ENCODE measurements at places on chromosomes 3 and 15.
A peak's percentile ranks its signal among the peaks of the same experiment; 100 is the strongest.

DNA sequence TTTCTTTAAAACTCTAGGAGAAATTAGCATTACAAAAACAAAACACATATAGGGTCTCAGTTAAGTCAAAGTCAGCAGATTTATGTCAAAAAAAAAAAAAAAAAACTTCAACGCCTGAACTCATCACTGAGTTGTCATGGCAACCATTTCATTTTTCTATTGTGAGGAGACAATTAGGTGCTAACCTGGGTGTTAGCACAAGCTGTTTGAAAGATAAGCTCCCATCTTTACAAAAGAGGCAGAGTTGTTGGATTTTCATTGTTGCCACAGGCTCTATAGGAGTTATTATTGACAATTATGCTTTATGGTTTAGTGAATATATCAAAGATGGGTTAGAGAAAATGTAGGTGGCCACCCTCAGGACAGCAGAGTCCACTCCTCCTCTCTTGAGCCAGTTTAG is 806.9 kb downstream of the GRM7 start:
- DNase-seq = no peak

DNA sequence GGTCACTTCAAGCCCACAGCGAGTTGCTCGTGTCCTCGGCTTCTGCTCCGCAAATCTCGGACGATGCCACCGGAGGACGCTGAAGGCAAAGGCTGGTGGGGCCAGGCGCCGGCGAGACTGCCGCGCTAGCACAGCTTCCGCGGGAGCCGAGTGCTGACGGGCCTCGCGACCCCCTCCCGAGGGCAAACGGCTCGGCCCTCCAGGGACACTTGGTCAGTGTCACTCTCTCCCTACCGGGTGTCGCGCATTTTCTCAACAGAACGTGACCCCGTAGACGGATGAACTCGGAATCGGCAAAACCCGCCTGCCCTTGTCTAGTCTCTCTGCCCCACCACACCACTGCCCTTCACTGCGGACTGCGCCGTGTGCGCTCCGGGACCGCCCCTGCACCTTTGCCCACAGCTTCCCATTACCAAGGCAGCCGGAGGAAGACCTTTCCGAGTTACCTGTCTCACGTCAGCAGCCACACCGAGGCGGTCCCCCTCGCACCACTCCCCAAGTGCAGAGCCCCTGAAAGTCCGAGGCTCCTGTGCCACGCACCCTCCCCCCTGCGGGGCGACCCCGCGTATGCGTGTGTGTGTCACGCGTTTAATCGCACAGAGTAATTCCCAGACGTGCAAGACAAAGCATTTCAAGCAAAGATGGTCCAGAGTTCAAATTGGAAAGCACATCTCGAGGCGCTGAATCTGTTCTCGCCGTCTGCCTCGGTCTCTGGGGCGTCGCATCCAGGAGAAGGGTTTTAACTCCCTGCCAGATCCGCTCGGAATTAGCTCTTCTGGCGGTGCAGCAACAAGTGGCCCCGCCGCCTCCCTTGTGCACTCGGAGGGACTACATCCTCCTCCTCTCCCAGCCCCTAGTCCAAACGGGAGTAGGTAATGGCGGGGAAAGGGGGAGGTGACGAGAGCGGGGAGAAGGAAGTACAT is 245.0 kb upstream of the TOPAZ1 start:
- DNase-seq = no peak

DNA sequence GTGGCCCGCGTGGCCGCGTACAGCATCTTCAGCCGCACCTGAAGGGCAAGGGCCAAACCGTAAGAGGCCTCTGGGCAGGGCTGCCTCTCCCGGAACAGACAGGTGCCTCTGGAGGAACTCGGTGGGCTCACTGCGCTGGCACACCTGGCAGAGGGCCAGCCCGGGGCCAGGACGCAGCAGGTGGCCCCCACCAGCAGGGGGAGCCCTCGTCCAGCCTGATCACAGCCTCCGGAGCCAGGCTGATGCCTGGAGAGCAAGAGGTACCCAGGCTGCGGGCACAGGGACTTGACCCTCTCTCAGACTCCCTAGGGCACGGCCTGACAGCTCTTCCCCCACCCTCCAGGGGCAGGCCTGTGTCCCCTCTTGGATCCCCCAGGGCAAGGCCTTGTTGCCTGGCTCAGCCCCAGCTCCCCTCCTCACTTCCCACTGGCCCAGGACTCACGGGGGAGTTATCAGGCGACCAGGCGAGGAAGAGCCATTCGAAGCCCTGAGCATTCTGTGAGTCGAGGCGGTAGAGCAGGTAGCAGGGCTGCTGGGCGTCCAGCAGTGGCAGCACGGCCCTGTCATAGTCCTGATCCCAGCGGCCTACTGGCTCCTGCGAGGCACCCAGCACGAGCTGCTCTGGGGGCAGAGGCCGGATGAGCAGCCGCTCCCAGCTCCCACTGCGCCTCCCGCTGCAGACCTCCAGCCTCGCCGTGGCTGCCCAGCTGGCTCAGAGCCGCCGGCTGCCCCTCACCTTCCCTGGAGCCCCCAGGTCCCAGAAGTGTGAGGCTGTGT is 6.2 kb upstream of the TLR9 start:
- peak; percentile 91 for DNase-seq

GRCh38 chr3:132265028-132265427 is 52.2 kb upstream of the ACP3 start:
- DNase-seq = no peak

- no peak for DNase-seq
Measured at GRCh38 chr3:157368171-157368570, 68.5 kb upstream of the PTX3 start.
